NCI-H1930 (cell line): ENCODE measurements at places on chromosomes 13 and 19.
A peak's percentile ranks its signal among the peaks of the same experiment; 100 is the strongest.

GRCh38 chr13:93466502-93467036 is 240.0 kb downstream of the GPC6 start:
- no peak for DNase-seq

- DNase-seq = no peak
Measured at GRCh38 chr13:21719463-21719862, 48.6 kb downstream of the FGF9 start.

DNA sequence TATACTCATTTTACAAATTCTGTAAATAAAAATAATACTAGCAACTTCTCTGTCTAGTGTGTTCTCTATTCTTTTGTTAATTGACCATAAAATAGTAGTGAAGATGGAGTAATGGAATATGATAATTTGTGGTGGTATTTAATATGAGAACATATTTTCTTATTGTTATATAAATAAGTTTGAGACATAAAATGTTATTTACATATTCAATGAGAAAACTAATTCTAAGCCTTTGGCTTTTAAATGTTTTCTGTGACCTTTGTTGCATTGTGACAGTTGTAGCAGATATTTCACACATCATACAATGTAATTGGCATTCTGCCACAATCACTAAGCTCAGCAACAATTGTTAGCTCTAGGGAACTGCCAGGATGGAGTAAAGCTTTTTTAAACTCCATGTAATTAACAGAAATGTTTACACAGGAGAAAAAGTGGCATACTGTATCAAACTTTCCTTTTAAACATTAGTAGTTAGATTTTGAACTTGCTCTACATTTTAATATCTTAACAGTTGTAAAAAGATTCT is 562.1 kb upstream of the PCDH9 start:
- DNase-seq = no peak

DNA sequence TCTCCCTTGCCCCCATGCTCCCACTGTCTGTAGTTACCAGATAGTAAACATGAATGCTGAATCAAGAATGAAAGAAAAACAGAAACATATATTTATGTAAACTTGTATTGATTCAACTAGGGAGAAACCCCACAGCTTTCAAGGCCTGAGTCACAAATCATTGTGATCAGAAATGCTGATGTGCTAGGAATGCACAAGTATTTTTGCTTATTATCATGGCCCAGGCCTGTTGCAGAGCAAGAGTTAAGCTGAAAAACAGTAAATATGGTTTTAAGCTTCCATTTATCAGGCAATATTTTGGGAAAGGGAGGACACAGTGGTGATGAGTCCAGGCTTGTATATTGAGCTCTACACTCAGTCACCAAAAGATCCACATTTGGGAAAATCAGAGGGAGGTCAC is 669.6 kb downstream of the DIAPH3 start:
- no peak for DNase-seq

GRCh38 chr13:112215871-112216270 is 148.9 kb downstream of the SOX1 start:
- no peak for DNase-seq

GRCh38 chr19:6729573-6730152 is 7.7 kb downstream of the GPR108 start:
- DNase-seq = no peak

DNA sequence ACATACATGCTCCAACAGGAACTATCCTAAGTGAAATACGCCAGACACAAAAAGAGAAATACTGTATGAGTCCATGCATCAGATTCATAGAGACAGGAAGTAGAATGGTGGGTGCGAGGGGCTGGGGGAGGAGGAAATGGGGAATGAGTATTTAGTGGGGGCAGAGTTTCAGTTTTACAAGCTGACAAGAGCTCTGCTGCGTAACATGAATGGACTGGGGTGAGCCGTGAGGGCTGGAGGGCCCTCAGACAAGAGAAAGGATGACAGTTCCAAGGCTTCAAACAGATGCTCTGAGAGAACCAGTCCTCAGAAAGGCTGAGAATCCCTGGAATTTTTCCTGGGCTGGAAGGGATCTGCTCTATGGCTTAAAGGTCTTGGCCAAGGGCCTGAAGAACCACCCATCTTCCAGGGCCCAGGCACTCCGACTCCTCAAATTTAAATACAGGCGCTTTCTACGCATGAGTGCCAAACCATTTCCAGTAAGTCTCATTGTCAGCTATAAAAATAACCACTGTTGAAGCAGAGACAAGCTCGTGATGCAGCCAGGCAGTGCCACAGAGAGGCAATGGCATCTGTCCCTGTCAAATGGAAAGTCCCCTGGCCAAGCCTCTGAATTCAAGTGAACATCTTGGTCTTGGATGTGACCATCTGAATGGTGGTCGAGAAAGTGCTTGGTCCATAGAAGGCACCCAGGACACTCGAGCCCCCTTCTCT is 17.5 kb downstream of the KLF2 start:
- no peak for DNase-seq

DNA sequence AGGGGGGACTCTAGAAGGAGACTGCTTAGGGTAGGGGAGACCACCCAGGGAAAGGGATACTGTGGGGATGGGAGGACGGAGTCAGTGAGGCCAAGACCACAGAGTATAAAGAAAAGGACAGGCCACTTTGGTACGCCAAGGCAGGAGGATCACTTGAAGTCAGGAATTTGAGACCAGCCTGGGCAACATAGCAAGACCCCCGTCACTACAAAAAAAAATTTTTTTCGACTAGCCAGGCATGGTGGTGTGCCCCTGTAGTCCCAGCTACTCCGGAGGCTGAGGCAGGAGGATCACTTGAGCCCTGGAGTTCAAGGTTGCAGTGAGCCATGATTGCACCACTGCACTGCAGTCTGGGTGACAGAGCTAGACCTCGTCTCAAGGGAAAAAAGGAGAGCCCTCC is 6.6 kb downstream of the IFNL3 start:
- no peak for DNase-seq

DNA sequence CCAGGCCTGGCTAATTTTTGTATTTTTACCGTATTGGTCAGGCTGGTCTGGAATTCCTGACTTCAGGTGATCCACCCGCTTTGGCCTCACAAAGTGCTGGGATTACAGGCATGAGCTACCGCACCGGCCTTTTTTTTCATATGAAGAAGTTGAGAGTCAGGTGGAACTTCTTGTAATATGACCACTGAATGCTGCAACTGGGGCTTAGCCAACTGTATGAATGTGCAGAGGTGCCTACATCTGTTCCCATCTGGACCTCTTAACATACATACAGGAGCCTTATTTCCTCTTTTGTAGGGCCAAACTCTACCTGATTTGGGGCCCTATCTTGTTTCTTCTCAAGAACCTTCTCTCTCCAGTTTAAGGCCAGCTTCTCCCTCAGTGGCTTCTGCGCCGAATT is 11.9 kb upstream of the GGACT start:
- DNase-seq = no peak

- no peak for DNase-seq
Measured at GRCh38 chr19:14055396-14055795, 6.5 kb downstream of the PALM3 start.

- DNase-seq = no peak
Measured at GRCh38 chr19:46678110-46678732, 17.2 kb upstream of the DACT3 start.

DNA sequence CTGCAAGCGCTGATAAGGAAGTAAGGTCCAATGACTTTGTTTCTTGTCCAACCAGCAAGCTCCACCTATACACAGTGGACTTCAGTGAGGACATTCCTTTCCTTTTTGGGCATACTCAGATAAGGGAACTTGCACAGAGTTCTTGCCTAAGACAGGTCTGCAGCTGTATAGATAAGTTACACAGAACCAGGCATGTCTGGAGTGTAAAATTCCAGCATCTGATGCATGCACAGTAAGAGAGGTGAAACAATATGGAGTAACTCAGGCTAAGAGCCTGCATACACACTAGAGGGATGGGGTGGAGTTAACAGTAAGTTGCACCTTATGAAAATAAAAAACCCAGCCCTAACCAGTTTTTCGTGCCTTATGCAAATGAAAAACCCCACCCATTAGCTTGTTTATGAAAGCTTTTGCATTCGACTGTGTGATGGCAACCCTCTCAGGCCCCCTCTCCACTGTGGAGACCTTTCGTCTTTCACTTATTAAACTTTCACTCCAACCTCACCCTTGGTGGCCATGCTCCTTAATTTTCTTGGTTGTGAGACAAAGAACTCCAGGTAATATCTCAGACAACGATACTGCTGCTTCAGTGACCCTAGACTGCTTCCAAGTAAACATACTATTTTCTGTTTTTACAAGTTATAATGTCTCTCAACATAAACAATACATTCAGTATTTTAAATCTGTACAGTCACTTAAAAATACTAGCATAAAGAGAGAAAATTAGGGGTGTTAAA is 2859.0 kb upstream of the PCDH20 start:
- no peak for DNase-seq

- no peak for DNase-seq
Measured at GRCh38 chr13:48146636-48147035, 51.7 kb upstream of the MED4 start.

- no peak for DNase-seq
Measured at GRCh38 chr13:45943965-45944364, 92.4 kb upstream of the SIAH3 start.

- no peak for DNase-seq
Measured at GRCh38 chr13:113863524-113864272, at the start of gene GAS6. Gene GAS6, minus strand, starts transcription at chr13:113864076. Its CDS starts 156 bp downstream, at chr13:113863920.

DNA sequence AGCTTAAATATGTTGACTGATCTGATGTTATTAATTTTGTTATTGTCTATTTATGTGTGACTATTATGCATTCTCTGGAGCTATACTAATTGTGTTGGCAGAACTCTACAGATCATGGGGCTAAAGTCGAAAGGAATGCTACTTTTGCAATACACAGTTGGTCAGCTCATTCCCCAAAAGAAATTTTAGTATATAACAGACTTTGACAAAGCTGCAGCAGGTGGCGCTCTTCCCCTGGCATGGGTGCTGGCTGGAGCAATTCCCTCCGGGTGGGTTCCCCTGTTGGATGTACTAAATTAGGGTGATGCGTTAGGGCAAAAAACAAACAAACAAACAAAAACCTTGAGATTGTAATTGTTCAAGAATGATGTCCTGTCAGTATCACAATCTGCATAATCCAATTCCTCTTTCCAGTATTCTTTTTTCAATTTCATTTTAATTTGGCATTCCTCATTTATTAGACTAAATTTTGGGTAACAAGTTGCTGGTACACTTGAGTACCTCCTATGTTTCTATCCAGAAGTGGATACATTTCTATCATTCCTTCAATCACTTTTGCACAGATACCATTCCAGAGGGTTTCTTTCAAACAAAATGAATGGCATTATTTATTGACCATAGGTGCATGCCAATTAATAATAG is 322.8 kb upstream of the EDNRB start:
- DNase-seq = peak; percentile 39
